ENCODE measurements at places on chromosomes 4 and X. TPM values are rescaled to one million over a fixed set of nuclear protein-coding genes. Genes with fewer than 3 reads are reported as not detected.

The TRAM1L1 gene
- 2.3 TPM for total RNA-seq

The LAP3 gene
- total RNA-seq: 75.4 TPM

The ARSJ gene
- 32.2 TPM for total RNA-seq

The MND1 gene
- total RNA-seq: 1.2 TPM

The GUCY1B1 gene
- total RNA-seq: 2.1 TPM

The LANCL3 gene
- not detected for total RNA-seq

DNA sequence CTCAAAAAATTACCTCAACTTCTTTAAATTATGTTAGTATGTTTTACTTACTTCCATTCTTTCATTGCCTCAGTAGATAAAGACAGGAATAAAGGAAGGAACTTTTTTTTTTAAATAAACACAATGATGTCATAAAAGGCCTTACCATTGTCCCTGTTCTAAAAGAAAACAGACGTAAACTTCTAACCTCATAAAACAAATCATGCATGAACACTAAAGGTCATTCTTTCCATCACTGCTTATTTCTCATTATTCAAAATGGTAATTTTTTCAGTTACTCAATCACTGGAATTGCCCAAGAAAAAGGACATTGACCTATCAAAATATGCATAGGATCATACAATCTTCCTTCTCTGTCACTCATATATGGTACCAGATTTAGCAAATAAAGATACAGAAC is 32.2 kb upstream of the ARMCX2 start:
- DNase-seq: no peak

DNA sequence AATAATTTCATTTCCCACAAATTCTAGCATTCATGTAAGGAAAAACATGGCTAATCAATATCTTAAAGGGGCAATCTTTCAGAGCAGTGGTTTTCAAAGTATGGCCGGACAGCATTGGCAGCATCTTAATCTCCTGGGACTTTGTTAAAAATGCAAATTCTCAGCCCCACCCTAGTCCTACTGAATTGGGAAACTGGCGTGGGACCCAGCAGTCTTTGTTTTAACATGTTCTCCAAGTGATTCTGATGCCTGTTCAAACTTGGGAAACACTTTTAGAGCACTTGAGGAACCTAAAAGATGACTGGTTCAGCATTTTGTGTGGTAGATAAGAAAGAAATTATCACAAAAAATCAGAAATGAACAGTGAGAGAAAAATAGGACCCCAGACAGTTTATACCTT is 65.7 kb downstream of the ZFX start:
- DNase-seq: no peak

GRCh38 chr4:875818-876423 is 50.0 kb upstream of the CPLX1 start:
- no peak for DNase-seq

GRCh38 chr4:25299476-25300203 is 12.9 kb upstream of the ZCCHC4 start:
- DNase-seq: no peak

DNA sequence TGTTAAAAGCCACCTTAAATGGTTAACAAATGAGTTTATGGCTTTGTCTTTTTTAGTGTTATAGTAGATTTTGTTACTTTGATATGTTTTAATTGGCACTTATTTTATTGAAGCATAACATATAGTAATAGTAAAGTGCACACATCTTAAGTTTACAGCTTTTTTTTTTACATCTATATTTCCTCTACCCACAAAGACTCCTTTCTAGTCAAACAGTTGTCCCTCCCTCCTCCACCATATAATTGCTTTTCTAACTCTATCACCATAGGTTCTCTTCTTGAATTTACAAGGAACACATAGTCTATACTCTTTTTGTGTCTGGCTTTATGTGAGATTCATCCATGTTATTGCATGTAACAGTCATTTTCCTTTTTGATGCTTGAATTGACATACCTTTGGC is 71.5 kb downstream of the PDK3 start:
- DNase-seq: no peak

DNA sequence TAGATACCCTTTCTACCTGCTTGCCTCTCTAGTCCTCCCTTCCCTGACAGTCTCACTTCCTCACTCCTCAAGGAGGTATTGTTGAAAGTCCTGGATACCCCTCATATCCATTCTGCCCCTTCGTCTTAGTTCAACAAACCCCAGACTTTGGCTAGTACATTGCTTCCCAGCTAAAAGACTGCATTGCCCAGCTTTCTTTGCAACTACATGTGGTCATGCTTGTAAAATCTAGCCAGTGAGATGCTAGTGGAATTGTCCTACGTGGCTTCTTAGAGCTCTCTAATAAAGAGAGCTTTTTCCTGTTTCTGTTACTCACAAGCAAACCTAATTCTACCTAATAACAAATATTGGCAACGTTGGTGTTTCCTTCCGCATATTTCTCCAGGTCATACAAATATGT is 237.9 kb upstream of the PSAPL1 start:
- no peak for DNase-seq

DNA sequence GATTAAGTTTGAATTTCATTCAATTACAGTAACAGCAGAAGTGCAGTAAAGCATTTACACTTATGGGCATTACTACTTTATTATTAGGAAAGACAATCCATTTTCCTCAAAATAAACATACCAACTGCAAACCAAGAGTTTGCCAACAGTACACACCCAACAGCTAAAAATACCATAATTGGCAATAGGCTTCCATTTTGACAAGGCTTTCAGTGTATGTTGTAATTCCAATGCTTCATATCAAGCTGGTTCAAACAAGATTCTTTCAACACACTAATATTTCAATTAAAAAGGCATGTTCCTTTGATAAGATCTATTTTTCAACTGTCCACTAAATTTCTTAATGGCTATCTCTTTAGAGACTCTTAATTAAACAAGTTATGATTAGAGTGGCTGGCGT is 12.1 kb downstream of the EIF1AX start:
- no peak for DNase-seq

DNA sequence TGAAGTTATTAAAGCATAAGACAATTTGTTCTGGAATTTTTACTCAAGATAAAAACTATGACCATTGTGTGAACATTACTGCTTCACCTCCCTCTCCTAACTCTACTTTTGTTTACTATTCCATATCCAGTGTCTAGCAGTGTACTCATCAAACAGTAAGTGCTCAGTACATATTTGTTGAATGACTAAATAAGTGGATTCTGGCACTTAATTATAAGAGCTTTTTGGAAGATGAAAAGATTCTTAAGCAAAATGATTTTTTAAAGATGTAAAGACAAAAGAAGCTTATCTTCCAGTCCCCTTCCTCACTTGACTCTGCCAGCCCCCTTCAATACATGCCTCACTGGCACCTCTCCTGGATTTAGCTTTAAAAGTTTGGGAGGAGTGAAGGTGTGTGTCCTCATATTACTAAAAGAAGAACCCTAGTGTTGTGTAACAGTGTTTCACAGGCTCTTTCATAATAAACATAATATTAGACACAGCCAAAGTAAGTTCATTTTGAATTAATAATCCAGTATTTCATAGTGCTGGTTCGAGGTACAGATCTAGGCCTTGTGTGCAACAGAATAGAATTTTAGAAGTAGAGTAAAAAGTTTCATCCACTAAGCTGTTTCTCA is 53.0 kb downstream of the GAB1 start:
- peak; percentile 76 for DNase-seq

- DNase-seq: peak; percentile 76
Observed at GRCh38 chrX:85922821-85923220, 124.5 kb downstream of the CHM start.

DNA sequence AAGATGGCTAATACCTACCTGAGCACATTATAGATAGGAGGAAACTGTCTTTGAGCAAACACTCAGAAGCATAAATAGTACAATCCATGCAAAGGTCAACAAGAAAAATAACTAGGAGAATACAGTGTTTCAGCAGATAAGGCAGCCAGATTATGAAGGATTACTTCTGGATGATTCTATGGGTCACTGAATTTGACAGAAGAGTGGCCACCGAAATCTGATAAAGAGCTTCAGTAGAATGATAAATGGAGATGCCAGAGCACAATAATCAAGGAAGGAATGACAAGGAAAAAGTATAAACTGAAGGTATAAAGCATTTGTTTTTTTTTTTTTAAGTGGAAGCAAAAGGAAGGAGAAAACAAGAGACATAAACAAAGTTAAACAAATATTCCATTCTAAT is 58.7 kb downstream of the ELF2 start:
- no peak for DNase-seq

DNA sequence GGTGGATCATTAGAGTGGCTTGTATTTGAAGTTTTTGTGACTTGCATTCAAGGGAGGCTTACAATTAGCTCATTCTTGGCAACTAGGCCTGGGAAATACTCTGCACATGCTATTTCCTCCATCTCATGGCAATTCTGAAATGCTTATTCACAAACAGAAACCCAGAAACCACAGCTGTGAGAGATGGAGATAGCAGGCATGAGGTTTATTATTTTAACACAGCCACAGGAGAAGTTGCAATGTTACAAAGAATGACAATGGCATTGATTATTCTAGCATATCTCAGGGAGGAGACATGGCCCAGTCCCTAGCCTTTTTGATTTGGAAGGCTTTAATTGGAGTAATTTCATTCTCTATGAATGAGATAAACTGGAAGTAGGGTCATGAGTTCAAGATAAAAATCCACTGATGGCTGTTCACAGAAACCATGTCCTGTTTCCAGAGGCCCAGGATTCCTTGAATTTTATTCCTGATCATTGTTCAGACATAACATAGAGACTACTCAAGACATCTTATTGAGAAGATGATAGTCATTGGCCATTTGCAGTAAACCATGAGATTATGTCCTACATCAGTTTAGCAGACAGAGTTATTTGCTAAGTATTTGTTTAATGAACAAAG is 123.9 kb downstream of the MID1 start:
- peak; percentile 84 for DNase-seq

GRCh38 chrX:39758791-39759525 is 338.8 kb downstream of the BCOR start:
- DNase-seq: no peak

DNA sequence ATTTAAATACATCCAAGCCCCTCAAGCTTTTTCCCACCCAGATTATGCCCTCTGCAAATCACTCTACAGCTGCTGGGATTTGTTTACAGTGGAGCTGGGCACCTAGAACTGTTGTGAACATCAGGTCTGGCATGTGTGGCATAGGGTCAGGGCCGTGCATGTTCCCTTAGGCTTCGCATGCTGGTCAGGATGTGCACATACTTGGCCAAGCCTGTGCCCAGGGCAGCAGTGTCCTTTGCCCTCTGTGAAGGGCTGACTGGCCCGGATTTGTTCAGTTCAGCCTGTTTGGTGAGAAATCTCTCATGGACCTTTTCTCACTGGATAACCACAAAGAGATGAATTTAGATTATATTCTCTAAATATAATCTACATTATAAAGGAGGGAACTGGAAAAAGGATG is 471.9 kb downstream of the TRIML1 start:
- DNase-seq: no peak

- DNase-seq: no peak
Observed at GRCh38 chr4:184056877-184057276, 151.8 kb downstream of the STOX2 start.

DNA sequence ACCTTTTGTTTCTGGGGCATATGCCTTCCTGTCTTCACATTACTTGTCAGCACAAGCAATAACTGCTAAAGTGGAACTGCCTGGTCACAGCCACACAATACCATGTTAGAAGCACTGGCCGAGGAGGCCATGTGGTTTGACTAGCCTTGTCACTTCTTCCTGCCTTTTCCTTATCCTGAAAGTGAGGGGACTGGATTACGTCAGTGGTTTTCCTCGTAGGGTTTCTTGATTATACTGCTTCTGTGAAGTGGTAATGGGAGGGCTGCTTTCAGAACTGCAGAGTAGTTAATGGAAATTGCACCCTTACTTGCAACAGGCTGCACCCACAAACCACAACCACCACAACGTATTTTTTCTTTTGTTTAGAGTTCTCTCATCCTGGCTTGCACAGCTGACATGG is 26.6 kb downstream of the ZRSR2 start:
- no peak for DNase-seq

GRCh38 chr4:57866468-57867171 is 756.4 kb upstream of the IGFBP7 start:
- DNase-seq: no peak

DNA sequence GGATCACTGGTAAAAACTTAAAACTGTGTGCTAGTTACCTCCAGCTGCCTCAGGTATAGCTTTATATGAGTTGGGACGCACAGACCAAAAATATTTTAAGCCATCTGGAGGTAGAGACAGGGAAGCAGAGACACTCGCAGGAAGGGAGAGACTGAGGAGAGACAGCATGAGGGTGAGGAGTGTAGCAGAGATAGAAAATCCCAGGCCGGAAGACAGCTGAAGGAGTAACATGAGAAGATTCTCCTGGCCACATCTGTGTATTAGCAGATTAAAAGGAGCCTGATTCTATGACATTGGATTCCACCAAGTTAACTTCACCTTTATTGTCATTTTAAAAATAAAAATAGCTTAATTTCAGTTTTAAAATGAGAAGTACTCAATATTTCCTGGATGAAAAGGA is 84.3 kb downstream of the PDLIM5 start:
- DNase-seq: no peak

- peak; percentile 16 for DNase-seq
Observed at GRCh38 chrX:71454222-71454621, 78.7 kb upstream of the OGT start.

- no peak for DNase-seq
Observed at GRCh38 chr4:40280586-40280985, 54.5 kb upstream of the CHRNA9 start.

- peak; percentile 8 for DNase-seq
Observed at GRCh38 chr4:87633243-87633642, 16.8 kb upstream of the DMP1 start.

All from GM23248 (cell line).